ENCODE measurements at places on chromosomes 7 and 10.

- DNase-seq = no peak
Observed at GRCh38 chr7:148173369-148173768, 417.2 kb upstream of the C7orf33 start.

DNA sequence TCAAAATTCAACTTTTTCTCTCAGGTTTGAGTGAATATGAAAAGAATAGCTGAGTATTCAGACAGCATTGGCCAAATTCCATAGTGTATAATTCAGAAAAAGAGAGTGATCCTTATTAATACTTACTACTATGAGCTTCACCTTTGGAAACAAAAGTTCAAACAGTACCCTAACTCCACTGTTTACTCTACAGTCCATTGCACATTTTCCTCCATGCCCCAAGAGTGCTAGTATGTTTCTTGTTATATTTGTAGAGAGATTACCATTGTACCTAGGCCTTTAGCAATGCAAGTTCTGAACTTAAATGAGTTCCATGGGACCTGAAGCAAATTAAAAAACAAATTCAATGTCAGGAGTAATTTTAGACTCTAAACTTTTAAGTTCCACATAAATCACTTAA, 48.1 kb downstream of the MAGI2 start:
- DNase-seq = no peak

- no peak for DNase-seq
Observed at GRCh38 chr7:10034843-10035556, 938.7 kb upstream of the PHF14 start.

DNA sequence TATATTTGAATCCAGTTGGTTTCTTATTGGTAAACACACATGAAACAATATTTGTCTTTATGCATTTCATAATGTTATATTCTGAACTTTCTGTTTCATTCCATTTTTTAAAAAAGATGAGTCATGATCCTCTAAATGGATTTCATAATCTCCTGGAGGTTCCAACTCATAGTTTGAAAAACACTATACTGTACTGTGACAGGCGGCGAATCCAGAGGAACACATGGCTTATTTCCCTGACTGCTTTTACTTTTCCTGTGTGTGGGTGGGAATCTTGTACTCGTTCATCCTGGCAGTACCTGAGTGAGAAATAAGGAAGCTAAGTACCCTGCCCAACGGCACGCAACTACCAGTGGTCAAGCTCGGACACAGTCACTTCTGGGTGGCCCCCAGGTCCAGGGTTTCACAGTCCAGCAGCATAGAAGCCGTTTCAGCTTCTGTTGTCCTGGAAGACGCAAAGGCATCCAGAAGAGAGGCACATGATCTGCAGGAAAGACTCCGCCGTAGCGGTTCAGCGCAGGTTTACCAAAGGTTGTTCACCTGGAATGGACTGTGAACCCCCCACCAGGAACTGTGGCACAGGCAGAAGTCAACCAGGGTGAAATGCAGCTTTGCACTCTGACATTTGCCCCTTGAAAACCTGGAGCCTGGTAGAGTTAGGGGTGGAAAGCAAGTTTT, 117.7 kb downstream of the CCNY start:
- DNase-seq = no peak

GRCh38 chr7:155299535-155300202, 2.0 kb downstream of the INSIG1 start:
- no peak for DNase-seq

DNA sequence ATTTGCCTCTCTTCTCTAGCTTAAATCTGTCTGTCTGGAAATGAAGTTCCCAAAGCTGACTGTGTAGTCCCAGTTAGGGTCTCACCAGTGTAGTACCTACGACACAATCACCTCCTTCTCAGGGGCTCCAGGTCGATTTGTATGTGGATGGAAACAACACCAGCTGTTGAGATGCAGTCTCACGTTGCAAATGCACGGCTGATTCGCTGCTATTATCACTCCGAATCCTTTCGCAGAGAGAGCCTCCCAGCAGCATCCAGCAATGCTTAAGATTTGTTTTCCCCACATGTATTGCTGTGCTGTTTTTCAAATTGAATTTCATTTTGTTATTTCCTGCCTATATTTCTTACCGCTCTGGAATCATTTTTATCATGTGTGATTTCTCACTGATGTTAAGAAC, 16.3 kb downstream of the VSTM4 start:
- no peak for DNase-seq

GRCh38 chr7:99039384-99039891, 104.5 kb downstream of the SMURF1 start:
- DNase-seq = no peak

GRCh38 chr10:21171197-21171935, 274.3 kb upstream of the NEBL start:
- no peak for DNase-seq

DNA sequence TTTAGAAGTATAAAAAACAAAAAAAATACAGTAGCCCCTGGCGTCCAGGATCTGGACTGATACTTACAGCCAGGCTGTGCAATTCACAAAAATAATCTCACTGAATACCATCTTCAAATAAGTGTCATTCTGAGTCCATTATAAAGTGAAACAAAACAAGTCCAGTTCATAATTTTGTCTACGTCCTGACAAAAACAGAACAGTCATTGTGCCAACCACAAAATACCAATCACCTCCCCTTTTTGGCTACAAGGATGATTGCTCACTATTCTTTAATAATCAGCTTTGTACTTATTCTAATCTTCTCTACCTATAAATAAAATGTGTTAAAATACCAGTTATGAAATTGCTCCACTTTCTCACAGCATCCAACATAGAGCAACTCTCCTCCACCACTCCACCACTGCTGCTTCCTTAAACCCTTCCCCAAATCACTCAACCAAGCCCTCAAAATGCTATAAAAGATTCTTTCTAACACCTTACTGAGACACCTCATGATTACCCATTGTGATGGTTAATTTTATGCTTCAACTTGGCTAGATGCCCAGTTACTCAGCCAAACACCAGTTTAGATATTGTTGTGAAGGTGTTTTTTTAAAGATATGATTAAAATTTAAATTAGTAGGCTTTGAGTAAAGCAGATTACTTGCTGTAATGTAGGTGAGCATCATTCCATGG, 479.8 kb upstream of the SEMA3A start:
- DNase-seq = no peak

- DNase-seq = no peak
Observed at GRCh38 chr10:80055760-80056159, 22.7 kb upstream of the TMEM254 start.

- DNase-seq = no peak
Observed at GRCh38 chr7:101870361-101871062, 53.1 kb downstream of the CUX1 start.

- DNase-seq = no peak
Observed at GRCh38 chr7:148867596-148868377, 16.3 kb downstream of the EZH2 start.

DNA sequence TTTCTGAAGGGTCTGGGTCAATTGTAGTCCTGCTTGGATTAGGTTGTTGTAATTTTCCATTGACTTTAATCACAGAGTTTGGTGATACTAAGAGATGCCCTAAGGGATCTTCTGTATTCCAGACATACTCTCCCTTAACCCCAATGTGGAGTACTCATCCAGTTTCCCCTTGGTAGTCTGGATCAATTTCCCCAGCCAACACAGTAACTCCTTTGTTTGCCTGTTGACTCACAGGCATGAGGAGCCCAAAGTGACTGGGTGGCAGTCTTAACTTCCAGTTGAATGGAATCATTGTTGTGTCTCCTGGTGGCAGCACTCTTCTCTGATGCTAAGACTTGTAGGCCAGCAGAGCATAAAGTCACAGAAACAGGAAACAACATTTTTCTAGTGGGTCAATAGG, 41.5 kb upstream of the PIK3CG start:
- DNase-seq = no peak

DNA sequence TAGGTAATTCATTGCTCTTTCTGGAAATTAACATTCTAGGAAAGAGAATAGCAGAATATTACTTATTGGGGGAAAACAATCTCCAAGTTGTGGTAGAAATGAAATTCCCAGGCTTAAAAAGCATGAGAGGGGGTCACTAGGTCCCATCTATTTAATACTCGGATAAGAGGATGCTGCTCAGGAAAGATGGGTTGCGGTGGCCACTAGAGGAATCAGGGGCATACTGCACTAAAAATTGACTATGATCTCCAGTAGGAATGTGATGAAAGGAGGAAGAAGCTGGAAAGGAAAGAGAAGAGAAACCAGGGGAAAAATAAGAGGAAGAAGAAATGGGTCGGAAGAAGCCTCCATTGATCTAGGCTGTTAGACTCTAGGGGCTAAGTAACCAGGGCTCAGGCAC, 192.8 kb downstream of the GPAM start:
- no peak for DNase-seq

DNA sequence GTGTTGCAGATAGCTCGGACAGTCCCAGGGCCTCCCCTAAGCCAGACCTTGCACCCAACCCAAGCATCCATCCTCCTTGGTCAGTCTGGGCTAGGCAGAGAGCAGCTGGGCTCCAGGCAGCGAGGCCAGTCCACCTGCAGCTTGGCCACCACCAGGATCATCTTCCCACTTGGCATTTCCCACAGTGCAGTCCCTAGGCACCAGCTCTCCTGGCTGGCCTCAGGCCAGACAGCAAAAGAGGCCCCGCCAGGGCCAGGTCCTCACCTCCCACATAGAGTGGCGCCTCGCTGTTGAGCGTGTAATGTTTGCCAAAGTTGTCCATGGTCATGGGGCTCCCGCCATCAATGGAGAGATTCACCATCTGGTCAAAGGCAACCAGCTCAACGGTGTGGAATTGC, 171.7 kb downstream of the LCOR start:
- DNase-seq = no peak

DNA sequence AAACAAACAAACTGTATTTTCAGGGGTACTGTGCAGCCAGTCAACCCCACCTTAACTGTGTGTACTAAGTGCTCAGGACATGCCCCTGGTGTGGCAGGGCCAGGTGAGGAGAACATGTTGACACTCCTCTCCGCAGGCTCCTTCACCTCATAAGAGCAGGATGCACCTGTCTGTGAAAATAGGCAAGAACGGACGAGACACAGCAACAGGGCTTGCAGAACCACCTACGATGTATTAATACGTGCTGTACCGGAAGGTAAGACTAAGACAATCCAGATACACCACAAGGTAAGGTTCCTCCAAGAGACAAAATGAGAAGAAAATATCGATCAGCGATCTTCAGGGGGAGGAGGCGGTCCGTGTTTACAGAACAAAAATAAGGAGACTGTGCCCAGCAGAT, 65.8 kb upstream of the CAMK2B start:
- DNase-seq = no peak

Measured in stimulated activated CD8-positive, alpha-beta memory T cell treated with anti-CD3 and anti-CD28 coated beads, Interleukin-7, amount 100 ng/mL, for 24 hours (primary cell).